KBM-7 (cell line): ENCODE measurements at places on chromosomes 7 and 10.

GRCh38 chr7:1746491-1746975 lies 76.5 kb downstream of the ELFN1 start:
- no peak for DNase-seq

DNA sequence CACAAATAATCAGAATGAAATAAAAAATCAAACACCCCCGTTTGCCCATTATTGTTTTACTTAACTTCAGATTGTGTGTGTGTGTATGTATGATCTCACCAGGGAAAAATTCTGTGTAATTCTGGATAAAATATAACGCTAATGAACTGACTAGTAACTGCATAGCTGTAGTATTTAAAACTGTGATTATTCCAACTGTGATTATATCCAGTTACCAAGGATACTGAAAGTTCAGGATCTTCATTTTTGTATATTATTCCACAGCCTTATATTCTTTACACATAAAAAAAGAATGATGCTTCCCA lies 2.9 kb downstream of the TWIST1 start:
- no peak for DNase-seq

DNA sequence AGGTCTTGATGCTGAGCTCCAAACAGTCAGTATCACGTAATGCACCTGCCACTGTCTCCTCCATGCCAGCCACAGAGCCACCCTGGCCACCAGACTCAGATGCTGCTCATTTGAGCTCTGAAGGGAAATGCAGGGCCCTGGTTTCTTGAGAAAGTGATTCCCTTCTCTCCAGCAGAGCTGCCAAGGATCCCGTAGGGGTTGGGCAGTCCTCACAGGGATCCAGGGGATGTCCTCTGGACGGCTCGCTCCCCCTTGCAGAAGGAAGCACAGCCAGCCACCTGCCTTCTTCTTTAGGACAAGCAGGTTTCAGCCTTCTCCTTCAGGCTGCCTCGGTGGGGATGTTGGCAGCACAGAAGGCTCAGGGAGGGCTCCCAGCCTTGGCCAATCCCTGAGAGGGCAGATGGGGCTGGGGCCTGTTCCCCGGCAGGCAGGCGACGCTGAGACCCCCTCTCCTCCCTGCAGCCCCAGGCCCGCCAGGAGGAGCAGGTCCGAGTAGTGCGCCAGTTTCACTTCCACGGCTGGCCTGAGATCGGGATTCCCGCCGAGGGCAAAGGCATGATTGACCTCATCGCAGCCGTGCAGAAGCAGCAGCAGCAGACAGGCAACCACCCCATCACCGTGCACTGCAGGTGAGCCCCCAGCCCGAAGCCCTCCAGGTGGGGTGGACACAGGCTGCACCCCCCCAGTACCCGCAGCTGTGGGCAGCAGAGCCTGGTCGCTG lies 48.9 kb downstream of the MKI67 start:
- no peak for DNase-seq

GRCh38 chr7:30503274-30504212 lies 1.1 kb downstream of the GGCT start:
- no peak for DNase-seq

- DNase-seq, result no peak
Observed at GRCh38 chr7:158778471-158778870, 50.8 kb downstream of the ESYT2 start.

DNA sequence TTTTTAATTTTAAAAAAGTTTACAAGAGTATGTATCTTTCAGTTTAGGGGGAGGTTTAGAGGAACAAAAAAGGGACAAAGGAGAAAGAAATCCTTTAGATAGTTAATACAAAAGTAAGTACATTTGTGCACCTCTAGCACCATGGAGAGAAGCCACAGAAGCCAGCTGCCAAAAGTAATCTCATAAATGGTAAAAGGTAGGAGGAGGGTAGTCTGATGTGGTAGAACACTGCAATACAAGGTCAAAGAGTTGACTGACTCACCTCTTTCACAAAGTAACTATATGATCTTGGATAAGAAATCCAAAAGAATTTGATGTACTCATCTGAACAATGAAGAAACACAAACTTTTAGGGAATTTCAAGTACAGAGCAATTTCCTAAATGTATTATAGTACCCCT lies 68.1 kb downstream of the CNOT4 start:
- no peak for DNase-seq

DNA sequence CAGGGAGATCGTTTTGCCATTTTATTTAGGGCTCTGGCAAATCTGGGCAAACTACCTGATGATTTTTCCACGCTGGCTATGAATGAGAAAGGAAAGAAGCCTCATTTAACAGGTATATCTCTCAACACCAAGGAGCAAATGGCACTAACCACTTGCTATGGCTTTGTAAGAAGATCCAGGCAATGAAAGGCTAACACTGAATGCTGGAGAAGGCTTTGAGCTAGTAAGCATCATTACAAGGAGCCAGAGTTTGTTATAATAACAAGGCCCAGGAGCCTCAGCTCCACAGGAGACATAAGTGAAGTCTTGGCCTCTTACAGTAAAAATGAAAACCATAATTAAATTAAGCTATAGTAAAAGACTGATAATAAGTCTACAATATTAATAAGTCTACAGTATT lies 123.1 kb downstream of the CNOT4 start:
- DNase-seq, result no peak

- no peak for DNase-seq
Observed at GRCh38 chr7:72577107-72577506, 165.0 kb upstream of the CALN1 start.

DNA sequence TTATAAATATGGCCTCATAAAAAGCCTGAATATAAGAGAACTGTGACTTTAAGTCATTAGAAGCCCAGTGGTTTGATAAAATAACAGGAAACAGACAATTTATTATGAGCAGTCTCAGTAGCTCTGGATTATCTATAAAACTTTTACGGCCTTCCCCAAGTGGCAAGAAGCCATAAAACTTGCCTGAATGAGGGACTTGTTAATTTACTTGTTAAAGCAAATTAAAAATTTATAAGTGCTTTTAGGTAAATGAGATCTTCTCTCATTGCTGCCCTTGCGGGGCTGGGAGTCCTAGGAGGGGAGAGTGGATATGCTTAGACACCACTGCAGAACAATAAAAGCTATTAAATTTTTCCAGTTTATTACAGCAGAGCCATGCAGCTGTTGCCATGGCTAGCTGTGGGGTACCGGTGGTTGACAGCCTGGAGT lies 499.9 kb downstream of the AUTS2 start:
- DNase-seq, result no peak

DNA sequence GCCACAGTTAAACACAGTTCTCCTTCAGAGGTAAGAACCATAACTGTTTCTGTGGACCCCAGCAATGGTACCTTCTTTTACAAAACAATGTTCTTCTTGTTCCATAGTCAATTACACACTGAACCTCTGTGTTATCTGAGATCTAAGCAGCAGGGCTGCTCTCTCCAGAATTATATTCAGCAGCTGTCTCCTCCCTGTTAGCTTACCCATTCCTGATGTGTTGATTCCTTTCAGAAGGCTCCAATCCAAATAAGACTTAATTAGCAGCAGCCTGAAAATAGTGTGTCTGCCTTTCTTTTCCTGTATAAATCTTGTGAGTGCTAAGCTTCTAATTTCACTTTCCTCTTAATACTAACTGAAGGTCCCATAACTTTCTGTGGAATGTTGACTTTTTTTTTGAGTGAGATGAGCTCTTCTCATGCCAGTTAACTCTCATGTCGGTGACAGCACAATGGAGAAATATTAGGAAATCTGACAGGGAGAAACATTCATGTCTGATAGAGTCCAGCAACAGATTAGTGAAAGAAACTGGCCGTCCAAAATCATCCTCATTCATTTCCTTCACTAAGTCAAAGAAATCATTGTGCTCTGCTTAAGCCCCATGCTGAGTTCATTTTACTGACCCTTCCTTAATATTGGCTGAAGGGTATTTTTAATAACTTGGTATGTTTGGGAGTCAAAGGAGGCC lies 226.5 kb downstream of the PRKG1 start:
- no peak for DNase-seq

DNA sequence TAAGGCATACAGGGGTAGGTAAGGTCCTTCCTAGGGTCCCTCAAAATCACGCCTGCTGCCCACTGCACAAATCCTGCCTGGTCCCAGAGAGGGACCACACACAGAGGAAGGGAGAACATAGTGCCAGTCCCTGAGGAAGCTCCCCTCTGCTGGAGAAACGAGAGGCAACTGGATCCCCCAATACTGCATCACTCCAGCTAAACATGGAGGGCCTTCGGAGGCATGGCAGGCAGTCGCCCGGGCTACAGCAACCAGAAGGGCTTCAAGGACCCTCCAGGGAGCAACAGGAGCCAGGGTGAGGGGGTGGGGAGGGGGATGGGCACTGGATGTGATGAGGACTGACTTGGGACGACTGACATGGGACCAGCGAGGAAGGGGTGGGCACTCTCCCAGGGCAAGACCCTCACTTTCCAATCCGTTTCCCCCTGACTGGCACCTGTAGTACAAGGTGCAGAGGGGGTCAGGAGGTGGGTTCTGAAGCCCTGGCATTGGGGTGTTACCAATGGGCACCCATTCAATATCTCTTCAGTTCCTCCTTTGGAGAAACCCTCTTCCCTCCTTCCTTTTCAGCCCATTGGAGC lies 21.7 kb downstream of the DDIT4 start:
- DNase-seq, result no peak

DNA sequence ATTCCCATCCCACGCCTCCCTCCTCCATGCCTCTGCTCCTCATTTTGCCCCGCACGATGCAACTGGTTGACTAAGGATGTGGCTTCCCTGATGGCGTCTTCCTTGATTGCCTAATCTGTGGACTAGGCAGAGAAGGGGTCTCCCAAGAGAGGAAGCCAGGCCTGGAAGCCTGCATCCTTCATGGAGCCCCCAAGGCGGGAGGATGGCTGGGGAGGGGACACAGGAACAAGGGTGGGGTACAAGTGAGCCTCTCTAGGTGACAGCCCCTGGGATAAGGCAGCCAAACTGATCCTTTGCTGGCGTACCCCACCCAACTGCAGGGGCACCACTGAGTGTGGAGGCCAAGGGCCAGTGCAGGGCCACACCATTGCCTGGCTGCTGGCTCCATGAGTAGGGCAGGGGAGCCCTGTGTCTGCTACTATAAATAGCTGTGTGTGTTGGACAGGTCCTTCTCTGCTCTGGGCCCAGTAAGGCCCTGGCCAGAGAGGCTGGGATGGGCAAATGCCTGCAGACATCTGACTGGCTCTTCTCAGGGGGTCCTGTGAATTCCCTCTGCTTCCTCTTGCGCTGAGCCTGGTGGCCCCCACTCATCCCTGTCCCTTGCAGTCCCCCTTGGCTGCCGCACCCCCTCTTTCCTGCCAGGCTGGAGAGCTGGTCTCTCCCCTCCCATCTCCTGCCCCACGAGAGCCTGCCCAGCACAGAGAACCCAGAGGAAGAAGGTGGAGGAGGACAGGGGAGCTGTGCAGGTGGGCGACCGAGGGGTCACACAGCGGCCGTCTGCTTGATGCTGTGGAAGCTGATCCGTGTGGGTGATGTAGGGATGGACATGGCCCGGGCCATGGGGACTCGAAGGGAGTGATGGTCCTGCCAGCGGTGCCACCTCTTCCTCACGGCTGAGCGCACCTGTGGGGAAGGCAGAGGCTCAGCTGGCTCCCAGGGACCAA lies 29.3 kb downstream of the CRHR2 start:
- no peak for DNase-seq

- peak; percentile 32 for DNase-seq
Observed at GRCh38 chr10:125375210-125375609, 214.8 kb upstream of the CTBP2 start.

DNA sequence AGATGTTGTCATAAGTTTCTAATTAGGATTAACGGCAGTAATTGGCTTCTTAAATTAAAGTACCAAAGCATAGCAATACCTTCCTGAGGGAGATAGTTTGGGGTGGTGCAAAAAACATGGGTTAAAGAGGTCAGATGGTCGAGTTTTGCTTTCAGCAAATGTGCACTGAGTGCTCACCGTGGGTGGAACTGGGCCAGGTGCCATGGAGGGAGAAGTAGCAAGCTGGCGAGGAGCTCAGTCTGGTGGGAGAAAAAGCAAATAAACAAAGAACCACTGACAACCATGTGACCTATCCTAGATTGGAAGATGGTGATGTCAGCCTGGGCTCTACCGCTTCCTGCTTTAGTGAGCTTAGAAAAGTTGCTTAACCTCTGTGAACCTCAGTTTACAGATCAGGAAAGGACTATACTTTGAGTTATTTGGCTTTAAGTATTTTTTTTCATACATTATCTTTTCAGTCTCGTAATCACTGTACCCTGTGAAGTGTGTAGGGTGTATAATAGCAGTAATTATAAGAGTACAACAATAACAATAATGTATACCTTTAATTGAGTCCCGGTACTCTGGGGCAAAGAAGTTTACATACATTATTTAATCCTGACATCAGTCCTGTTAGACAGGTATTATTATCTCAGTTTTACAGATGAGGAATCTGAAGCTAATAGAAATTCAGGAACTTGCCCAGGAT lies 69.0 kb upstream of the PDCD4 start:
- peak; percentile 66 for DNase-seq

DNA sequence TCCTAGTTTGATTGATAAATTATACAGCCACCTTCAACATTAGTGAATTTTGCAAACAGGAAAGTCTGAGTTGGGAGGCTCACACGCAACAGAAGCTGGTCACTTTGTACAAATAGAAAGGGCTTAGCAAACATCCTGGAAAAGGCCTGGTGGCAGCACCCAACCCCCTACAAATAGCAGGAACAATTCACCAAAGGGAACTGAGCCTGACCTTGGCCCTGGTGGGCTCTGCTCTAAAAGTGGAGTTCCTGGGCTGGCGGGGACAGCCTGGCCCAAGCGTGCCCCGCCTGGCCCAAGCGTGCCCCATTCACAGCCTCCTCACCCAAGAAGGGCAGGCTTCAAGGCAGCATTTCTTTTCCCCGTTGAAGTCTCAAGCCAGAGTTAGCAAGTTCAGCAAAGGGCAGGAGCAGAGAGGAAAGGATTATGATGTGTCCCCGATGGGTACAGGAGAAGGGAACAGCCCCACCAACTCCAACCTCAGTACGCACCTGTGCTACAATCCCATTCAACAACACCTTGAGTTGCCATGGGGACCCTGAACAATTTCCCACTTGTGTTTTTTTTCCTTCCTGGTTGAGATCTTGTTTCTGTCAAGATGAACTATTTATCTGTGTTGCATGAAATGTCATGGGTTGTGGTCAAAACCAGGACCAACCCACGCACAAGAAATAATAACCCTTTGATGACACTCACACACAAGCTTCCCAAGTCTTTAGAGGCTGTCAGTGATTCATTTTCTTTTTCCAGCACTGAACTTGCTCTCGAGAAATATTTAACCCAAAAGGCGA lies 43.4 kb downstream of the RGS10 start:
- DNase-seq, result no peak

DNA sequence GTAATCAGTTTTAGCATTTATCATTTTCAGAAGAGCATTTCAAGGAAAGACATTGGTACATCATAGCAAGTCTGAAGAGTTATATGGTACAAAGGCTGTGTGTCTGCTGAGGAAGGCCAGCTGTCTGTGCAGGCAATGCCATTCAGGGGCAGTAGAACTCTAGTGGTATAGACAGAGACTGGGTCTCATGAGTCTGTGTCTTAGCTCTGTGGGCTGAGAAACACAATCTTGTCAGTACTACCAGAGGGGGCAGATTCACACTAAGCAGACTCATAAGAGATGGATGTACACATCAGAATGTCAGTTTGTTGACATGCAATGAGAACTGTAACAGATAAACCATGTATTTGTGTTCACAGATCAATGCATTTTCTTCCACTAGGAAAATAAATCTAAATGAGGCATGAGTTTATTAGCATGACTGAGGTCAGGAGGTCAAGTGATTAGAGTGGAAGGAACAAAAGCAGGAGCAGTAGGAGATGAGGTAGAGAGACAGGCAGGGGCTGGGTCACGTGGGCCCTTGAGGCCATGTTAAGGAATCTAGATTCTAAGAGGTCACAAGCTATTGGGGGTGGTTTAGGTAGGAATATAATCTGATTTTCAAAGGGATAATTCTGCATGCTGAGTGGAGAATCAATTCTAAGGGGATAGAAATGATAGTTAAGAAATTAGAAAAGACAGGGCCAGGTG lies 7.5 kb upstream of the GGCT start:
- no peak for DNase-seq
